ENCODE measurements at places on chromosomes 11 and 22. TPM values are rescaled to one million over a fixed set of nuclear protein-coding genes. Genes with fewer than 3 reads are reported as not detected.

- DNase-seq: no peak
Measured at GRCh38 chr11:22558664-22559063, 67.0 kb downstream of the FANCF start.

DNA sequence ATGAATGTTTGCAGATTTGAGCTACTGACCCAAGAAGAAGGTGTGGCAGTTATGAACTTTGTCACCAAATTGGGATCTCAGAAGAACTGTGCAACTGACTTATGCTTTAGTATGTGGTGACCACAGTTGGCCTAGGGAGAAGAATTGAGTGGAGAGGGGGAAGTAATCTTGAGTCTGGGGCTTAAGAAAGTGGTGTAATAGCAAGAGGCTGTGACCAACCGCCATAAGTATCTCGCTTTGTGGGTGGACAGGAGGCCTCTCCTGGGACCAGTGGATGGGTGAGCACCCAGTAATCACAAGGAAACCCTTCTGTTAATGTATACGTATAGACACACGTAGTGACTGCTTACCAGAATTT, 12.7 kb upstream of the IL10RA start:
- no peak for DNase-seq

GRCh38 chr22:46963672-46964545, 201.5 kb downstream of the TBC1D22A start:
- no peak for DNase-seq

GRCh38 chr22:31789803-31790202, 36.0 kb downstream of the DEPDC5 start:
- DNase-seq: no peak

DNA sequence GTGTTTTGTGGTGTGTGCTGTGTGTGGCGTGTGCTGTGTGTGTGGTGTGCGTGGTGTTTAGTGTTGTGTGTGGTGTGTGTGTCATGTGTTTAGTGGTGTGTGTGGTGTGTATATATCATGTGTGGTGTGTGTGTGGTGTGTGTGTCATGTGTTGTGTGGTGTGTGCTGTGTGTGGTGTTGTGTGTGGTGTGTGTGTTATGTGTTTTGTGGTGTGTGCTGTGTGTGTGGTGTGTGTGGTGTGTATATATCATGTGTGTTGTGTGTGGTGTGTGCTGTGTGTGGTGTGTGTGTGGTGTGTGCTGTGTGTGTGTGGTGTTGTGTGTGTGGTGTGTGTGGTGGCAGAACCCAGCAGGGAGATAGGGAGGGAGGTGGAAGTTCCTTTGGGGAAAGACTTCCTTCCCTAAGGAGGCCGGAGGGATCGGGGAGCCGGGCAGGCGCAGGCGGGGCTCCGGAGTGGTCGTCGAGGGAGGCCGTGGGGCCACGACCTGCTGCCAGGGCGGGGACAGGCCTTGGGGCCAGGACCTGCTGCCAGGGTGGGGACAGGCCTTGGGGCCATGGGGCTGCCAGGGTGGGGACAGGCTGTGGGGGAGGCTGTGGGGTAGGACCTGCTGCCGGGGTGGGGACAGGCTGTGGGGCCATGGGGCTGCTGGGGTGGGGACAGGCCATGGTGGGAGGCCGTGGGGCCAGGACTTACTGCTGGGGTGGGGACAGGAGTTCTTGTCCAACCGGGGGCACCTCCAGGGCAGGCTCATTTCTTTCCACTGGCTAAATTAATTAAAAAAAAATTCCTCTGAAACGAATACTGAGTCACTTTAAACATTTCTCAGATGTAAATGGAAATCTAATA, 15.2 kb downstream of the PIM3 start:
- no peak for DNase-seq

- peak; percentile 18 for DNase-seq
Measured at GRCh38 chr11:64400102-64400501, 41.1 kb downstream of the RPS6KA4 start.

GRCh38 chr22:32706149-32706548, 95.4 kb upstream of the TIMP3 start:
- DNase-seq: no peak

- peak; percentile 57 for DNase-seq
Measured at GRCh38 chr11:34002420-34002819, 49.1 kb upstream of the CAPRIN1 start.

- DNase-seq: peak; percentile 51
Measured at GRCh38 chr22:50399751-50400331, 56.7 kb downstream of the PPP6R2 start.

DNA sequence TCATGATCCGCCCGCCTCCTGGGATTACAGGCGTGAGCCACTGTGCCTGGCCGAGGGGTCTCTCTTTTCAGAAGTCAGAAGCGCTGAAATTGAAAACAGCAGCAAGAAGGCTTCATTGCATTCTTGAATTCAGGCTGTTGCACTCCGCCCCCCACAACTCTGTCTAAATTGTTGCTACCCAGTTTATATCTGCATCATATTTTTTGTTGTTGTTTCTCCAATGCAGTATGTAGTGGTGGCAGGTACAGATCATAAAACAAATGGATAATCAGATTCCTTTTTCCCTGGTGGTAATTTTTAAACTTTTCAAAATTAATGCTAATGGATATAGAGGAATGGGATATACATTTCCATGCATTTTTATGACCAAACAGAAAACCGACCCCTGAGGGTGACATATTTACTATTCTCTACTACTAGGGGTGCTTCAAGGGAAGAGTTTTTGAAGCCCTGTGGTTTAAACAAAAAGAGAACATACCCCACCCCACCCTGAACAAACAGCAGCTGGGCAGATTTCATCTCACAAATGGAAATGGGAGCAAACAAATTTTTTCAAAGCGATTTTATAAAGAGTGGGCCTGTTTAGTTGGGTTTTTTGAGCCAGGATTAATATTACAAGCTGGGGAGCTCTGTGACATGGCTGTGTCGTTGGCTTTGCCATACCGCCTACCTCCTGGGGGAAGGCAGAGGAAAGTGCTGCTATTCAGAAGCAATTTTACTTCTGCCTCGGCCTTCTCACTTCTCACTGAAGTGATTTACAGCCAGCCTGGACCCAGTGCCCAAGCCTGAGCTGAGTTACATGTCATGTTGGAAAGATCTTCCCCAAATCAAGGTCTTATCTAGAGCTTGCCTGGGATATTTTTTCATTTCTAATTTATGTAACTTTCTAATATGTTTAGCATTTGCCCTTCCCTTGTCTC, 16.0 kb upstream of the TMA7B start:
- DNase-seq: no peak

DNA sequence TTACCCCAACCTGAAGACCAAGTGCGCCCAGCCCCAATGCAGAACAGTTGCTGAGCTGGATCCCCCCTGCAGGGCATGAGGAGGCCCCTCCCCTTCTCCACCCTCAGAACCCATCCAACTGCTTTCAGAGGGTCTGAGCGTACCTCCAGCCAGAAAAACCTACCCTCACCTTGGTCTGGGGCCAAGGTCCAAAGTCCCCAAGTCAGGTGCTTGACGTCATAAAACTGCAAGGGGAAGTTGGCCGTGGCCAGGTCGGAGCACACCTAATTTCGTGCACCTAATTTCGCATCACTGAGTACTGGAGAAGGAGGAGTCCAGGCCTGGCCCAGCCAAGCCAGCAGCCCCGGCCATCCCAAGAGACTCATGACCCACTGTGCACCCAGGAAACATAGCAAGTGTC, 289.8 kb downstream of the CTTN start:
- DNase-seq: peak; percentile 24

DNA sequence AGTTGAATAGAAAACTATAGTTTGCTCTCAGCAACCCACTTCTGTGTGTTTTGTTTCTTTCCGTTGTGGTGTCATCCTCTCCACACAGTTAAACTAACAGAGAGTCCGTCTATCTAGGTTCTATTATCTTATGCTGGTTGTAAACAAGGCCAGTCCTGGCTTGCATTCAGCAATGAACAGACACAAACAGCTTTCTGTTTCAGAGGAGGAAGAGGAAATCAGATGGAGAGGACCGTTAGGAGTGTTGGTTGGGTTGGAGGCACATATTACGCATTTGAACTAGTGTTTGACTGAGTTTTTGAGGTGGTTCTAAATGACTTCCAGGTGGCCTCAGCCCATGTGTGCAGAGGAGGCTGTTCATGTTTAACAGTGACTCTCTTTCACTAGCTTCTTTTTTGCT, 129.5 kb upstream of the SORL1-AS1 start:
- DNase-seq: no peak

DNA sequence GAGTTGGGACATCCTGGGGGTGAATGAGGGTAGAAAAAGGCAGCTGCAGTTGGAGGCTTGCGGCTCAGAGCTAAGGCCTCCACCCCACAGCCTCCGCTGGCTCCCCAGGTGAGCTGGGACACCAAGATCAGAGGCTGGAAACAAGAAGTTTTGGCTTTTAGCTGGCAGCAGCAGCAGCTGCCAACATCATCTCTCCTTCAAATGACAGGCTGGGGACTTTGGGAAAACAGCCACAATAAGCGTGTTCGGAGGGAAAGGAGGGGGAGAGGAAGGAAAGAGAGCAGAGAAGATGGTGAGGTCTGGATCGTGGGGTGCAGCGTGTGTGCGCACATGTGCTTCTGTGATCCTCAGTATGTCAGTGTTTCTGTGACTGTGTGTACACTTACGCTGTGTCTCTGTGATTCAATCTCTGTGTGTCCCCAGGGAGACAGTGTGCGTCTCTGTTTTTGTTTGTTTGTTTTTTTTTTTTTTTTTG, 62.0 kb upstream of the RASD2 start:
- no peak for DNase-seq

- no peak for DNase-seq
Measured at GRCh38 chr11:29024386-29024785, 916.2 kb downstream of the METTL15 start.

DNA sequence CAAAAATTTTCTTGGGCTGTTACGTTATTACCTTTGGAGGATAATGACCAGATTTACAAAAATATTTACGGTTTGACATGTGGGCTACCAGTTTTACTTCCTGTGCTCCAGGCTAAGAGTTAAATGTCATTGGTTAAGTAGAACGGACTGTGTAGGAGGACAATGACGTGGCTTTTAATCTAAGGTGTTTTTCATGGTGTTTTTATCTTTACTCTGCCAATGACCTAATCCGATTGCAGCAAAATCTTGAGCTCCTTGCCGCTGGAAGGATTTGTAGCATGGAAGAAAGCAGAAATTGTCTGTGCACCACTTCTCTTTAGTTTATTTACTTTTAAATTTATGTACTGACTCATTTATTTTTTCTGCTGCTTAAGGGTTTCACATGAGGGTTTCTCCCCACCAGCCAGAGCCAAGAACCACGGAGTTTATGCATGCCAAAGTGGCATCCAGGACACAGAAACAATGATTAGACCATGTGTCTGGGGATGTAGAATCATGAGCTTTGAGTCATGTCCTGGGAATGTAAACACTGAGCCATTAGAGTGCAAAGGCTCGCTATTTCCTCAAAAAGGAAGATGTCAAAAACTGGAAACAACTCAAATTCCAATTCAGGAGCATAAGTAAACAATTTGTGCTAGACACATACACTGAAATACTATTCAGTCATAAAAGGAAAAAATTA, 1.9 kb upstream of the CARD16 start:
- DNase-seq: peak; percentile 35

DNA sequence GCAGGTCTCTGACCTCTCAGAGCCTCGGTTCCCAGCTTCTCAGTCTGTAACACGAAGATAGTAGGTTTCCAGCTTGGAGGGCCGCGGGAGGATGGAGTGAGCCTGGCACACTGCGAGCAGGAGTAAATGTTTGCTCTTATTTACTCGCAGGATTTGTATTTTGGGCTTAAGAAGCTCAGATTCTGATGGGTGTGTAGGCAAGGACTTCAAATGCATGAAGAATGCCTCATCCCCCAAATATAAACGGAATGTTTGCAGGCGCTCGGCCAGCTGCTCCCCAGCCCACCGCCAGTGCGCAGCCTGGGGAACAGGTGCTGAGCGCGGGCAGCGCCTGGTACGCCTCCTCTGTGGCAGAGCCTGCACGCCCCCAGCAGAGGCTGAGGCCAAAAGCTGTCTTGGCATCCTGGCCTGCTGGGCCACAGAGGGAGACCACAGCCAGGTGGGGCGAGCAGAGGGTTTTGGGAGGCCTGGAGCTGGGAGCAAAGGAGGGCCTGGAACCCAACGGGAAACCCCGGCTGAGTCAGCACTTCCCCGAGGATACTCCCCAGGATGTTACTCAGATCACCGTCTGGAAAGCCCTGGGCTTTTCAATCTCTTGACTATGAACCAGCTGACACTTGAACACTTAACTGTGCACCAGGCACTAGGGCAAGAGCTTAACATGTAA, 9.4 kb downstream of the EHD1 start:
- peak; percentile 40 for DNase-seq

GRCh38 chr22:23212061-23213021, 32.0 kb downstream of the BCR start:
- DNase-seq: no peak

- no peak for DNase-seq
Measured at GRCh38 chr11:38345286-38345685, 1747.2 kb upstream of the RAG2 start.

- DNase-seq: no peak
Measured at GRCh38 chr11:73577496-73577917, 20.4 kb downstream of the FAM168A start.

Gene LARGE1
- total RNA-seq: 11.6 TPM

Gene LDHAL6A
- total RNA-seq: not detected

Gene MMP26
- total RNA-seq: not detected

Gene HIPK3
- 61.5 TPM for total RNA-seq

Gene KDM4D
- 0.68 TPM for total RNA-seq

Gene RANGAP1
- 194 TPM for total RNA-seq

Gene GAL3ST1
- total RNA-seq: 8.2 TPM

Gene EHF
- 286 TPM for total RNA-seq

Data from Calu3 (cell line).